Stimulated activated CD8-positive, alpha-beta memory T cell treated with anti-CD3 and anti-CD28 coated beads, Interleukin-4, amount 100 ng/mL, for 4 hours (primary cell): ENCODE measurements at places on chromosomes 2 and 18.

- no peak for DNase-seq
These were observed 2.7 kb downstream of the METTL4 start for GRCh38 chr18:2568605-2569004.

DNA sequence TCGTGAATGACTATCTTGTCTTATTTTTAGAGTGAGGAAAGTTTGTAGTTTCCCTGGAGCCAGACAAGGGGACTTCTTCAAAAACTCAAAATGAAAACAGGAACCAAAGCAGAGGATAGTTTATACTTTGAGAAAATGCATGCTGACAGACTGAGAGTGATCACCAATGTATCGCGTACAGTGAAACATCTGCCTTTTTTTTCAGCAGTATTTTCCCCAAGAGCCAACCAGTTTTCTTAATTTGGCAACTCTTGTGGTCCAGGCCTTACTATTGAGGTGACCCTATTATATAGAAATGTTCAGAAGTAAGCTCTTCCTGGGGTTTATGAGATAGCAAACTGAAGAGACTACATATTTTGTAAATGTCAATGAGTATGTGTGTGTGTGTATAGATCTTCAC is 153.7 kb upstream of the VRK2 start:
- no peak for DNase-seq

GRCh38 chr2:37819186-37819585 is 105.9 kb upstream of the RMDN2 start:
- no peak for DNase-seq

- DNase-seq = no peak
These were observed 59.7 kb downstream of the EPC2 start for GRCh38 chr2:148704247-148704646.

DNA sequence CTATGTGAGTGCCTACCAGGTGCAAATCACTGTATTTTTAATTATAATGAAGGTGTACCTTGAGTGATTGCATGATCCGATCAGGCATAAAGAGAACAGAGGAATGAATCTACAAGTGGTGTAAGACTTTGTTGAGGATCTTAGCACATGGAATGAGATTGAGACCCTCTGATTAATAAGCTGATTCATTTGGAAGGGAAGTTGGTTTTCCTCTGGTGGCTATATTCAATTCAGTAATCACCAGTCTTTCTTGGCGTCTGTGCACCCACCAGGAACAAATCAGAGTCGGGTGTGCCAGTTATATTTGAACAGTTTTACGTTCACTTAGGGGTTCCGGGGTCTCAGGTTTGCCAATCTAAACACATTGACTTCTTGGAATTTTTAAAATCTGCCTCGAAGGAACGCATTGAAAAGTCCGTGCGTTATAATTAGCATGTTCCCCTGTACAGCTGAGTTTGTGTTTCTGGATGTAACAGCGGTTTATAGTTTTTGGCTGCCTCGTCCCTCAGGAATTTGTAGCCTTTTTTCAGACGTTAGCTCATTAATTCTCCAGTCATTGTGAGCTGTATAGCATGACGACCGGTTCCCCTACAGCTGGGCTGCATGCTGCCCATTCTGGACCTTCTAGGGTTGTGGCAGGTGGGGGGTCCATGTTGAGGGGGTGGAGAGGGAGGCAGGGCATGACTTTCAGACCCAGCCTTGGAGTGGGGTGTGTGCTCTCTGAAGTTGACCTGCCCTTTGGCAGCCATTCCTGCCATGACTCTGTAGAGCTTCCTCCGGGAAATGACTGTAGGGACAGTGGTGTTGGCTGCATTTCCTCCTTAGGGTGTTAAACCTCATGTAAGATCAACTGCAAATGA is 20.3 kb downstream of the MYO1B start:
- DNase-seq = no peak

DNA sequence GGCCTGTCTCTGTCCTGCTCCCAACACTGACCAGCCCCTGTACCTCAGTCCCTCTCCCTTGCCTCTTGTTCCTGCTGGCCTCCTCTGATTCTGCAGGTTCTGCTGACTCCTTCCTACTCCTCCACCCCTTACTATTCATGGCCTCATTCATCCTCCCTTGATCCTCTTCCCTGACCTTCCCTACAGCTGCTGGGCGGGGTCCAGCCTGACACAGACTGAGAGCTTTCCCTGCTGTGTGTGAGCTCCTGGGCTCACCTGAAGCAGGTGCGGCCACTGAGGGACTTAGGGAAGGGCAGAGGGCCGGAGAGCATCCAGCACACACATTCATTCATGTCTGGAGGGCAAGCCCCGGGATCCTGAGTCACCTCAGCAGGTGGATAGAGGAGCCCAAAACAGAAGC is 185.6 kb downstream of the CTIF start:
- no peak for DNase-seq
